ENCODE measurements at places on chromosomes 11 and 22.
A peak's percentile ranks its signal among the peaks of the same experiment; 100 is the strongest.

DNA sequence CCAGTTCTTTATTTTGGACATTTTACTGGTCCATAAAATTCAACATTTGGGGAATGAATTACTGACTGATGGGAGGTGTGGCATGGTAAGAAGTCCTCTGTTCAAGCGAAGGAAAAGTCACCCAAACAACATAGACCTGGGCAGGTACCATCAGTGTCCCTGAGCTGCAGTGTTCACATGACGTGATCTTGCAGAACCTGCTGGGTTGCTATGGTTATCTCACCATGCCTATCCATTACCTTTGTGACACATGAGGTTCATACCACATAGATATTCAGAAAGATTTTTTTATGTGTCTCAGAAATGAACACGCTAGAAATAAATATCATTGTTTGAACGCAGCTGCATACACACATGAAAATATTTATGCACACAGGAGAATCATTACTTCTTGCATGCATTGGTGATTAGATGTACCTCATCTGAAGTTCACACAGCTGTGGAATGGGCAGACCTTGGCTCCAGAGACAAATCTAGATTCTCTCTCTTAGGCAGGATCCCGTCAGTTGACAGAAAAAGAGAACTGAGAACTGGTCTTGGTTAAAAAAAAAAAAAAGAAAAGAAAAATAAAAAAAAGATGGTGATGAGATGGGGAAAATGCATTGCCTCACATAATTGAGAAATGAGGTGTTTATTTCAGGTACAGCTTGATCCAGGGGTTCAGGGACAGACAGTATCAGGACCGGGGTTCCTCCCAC is 21.4 kb upstream of the RCN1 start:
- no peak for DNase-seq

DNA sequence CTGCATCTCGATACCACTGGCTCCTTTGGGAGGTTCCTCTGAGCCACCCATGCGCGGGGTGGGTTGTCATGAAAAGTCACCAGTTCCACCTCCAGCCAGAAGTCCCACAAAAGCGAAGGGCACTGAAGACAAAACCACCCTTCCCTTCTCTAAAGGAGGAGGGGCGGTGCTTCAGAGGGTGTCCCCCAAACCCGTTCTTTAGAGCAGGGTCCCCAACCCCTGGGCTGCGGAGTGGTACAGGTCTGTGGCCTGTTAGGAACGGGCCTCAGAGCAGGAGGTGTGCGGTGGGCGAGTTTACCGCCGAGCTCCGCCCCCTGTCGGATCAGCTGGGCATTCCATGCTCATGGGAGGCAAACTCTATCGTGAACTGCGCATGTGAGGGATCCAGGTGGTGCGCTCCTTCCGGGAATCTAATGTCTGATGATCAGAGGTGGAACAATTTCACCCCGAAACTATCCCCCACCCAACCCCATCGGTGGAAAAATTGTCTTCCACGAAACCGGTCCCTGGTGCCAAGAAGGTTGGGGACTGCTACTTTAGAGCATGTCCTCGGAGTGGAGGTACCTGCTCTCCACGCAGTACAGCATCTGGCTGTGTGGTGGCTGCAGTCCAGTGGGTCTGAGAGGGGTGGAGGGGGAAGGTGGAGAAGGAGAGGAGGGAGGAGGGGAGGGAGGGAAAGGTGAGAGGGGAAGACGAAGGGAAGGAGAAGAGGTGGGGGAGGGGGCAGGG is 72.9 kb upstream of the SEPTIN5 start:
- no peak for DNase-seq

DNA sequence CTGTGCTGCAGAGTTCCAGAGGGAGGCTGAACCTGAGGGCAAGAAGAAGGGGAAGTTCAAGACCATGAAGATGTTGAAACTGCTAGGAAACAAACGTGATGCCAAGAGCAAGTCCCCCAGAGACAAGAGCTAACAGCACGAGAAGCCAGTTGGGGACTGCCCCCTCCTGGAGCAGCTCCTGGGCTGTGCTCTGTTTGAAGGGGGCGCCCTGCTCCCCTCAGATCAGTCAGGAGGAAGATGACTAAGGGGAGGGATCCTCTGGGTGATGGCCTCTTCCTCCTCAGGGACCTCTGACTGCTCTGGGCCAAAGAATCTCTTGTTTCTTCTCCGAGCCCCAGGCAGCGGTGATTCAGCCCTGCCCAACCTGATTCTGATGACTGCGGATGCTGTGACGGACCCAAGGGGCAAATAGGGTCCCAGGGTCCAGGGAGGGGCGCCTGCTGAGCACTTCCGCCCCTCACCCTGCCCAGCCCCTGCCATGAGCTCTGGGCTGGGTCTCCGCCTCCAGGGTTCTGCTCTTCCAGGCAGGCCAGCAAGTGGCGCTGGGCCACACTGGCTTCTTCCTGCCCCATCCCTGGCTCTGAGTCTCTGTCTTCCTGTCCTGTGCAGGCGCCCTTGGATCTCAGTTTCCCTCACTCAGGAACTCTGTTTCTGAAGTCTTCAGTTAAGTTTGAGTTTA is 12.6 kb downstream of the C22orf23 start:
- peak; percentile 50 for DNase-seq

DNA sequence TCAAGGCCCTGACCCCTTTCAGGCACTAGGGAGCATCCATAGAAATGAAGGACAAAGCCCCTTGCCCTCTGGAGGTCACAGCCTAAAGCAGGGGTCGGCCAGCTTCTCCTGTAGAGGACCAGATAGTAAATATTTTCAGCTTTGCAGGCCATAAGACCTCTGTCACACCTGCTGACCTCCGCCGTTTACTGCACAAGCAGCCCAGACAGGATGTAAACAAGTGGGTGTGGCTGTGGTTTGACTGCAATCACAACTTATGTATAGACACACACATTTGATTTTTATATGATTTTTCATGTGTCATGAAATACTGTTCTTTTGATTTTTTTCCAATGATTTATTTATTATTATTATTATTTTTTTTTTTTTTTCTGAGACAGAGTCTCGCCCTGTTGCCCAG is 34.3 kb downstream of the KIAA1671 start:
- no peak for DNase-seq

DNA sequence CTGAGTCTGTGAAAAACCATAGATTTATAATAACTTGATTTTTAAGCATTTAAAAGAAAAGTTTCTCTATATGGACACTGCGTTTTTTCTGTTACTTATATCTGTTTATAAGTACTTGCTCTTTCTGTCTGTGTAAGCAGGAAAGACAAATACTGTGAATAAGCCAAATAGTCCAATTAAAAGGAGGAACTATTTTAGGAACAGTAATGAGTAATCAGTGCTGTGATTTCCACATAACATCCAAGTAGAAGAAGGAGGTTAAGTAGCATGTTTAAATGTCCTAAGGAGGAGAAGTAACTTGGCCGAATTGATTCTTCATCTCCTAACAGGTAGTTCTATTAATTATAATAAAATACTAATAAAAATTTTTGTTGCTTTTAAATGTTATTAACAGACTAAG is 40.8 kb downstream of the ZNF214 start:
- no peak for DNase-seq

GRCh38 chr11:14237444-14237961 is 121.5 kb downstream of the RRAS2 start:
- DNase-seq, result peak; percentile 39

DNA sequence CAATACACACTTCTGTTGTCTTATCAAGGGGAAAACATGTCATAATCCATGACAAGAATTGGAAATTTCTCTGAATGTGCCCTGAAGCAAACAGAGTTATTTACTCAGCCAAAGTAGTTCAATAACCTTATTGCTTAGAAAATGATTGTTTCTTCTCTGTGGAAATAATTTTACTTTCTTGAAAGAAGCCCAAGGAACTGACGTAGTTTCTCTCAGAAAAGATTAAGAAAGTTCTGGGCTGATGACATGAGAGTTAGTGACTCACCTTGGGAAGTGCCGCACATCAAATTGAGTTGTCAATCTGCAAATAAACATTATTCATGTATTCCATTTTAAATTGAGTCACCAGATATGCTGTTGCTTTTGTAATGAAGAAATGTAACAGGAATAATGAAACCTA is 418.6 kb upstream of the LRRC4C start:
- DNase-seq, result no peak
